Sigmoid colon (tissue), 7 donors: ENCODE measurements at places on chromosomes 2 and 18. TPM values are rescaled to one million over a fixed set of nuclear protein-coding genes. Genes with fewer than 3 reads are reported as not detected.
A peak's percentile ranks its signal among the peaks of the same experiment; 100 is the strongest.

TNFRSF11A gene
- polyA plus RNA-seq: 2.4 TPM

ELOA2 gene
- polyA plus RNA-seq: not detected

- no peak overlapping the region for H3K4me3 ChIP-seq
- DNase-seq: no peak
- H3K27me3 ChIP-seq: no peaks in the 10 kb centered on the region
- H3K4me1 ChIP-seq: peaks cover 14% of the 10 kb centered on the region
- H3K36me3 ChIP-seq: no peaks in the 10 kb centered on the region
Observed at GRCh38 chr2:183493040-183493439, 368.8 kb downstream of the NUP35 start.

GRCh38 chr2:200603972-200604371 is 18.2 kb downstream of the AOX1 start:
- no peak for DNase-seq
- H3K4me1 ChIP-seq: no peaks in the 10 kb centered on the region
- no peak overlapping the region for H3K27ac ChIP-seq
- H3K4me3 ChIP-seq: no peak overlapping the region

GRCh38 chr2:45279356-45279755 is 270.1 kb upstream of the SIX2 start:
- H3K4me3 ChIP-seq: no peak overlapping the region
- no peaks in the 10 kb centered on the region for H3K4me1 ChIP-seq
- no peak for DNase-seq
- no peaks in the 10 kb centered on the region for H3K36me3 ChIP-seq
- no peak overlapping the region for H3K27ac ChIP-seq
- H3K27me3 ChIP-seq: no peaks in the 10 kb centered on the region

DNA sequence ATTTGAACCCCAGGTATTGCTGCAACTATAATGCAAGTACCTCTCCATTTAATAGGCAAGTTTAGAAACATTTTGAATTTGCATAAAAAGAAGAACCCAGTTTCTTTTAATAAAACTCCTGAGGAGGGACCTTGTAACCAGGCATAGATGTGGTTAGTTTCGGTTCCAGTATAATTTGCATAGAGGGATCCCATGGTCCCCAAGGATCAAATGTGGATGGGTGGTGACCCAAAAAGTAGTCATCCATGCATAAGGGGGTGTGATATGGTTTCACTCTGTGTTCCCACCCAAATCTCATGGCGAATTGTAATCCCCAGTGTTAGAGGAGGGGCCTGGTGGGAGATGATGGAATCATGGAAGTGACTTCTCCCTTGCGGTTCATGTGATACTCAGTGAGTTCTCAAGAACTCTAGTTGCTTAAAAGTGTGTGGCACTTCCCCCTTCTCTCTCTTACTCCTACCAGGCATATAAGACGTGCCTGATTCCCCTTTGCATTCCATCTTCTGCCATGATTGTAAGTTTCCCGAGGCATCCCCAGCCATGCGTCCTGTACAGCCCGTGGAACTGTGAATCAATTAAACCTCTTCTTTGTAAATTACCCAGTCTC is 40.2 kb upstream of the SKA1 start:
- H3K36me3 ChIP-seq: no peaks in the 10 kb centered on the region
- H3K27me3 ChIP-seq: no peaks in the 10 kb centered on the region
- no peak overlapping the region for H3K27ac ChIP-seq
- no peak for DNase-seq

DNA sequence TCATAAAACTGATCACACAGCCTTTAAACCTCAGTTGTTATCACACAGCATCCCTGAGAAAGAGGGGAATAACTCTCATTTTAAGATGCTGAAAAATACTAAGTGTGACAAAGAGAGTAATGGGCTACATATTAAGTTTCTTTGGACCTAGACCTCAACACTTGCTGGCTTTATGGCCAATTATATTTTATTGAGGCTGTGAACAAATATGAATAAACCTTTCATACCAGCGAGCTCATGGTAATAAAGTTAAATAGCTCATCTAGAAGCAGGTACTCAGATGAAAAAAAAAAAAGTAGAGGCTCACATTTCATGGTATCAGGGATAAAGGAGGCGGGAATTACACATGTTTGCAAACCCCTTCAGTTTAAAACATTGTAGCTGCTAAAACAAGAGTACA is 75.7 kb downstream of the DOCK10 start:
- DNase-seq: no peak
- H3K4me3 ChIP-seq: no peak overlapping the region
- H3K36me3 ChIP-seq: no peaks in the 10 kb centered on the region
- no peaks in the 10 kb centered on the region for H3K4me1 ChIP-seq
- no peak overlapping the region for H3K27ac ChIP-seq

DNA sequence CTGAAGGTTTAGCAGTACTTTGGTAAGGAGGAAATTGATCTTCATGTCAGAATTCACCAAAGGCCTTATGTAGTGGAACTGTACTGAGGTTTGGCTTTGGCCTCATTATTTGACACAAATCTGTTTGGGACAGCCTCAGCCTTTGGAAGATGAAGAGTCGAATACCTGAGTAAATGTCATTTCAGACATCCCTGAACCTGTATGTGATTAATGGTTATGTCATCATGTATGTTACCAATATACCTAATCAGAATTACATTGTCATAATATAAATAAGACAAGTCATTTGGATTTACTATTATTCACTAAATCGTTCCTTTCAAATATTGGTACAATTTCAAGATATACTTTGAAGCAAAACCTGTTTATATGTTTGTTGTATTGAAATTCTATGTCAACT is 10.6 kb upstream of the ABCA12 start:
- no peaks in the 10 kb centered on the region for H3K4me1 ChIP-seq
- H3K27ac ChIP-seq: no peak overlapping the region
- no peaks in the 10 kb centered on the region for H3K27me3 ChIP-seq
- DNase-seq: no peak
- no peaks in the 10 kb centered on the region for H3K36me3 ChIP-seq

DNA sequence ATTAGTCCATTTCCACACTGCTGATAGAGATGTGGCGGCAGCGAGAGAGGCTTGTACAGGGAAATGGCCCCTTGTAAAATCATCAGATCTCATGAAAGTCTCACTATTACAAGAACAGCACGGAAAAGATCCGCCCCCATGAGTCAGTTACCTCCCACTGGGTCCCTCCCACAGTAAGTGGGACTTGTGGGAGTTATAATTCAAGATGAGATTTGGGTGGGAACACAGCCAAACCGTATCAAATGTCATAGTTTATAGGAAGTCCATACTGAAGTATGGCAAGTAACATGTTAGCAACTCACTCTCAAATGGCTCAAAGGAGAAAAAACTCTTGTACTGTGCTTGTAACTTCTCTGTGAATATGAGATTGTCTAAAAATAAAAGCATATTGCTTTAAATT is 56.1 kb downstream of the FARP2 start:
- peaks cover 40% of the 10 kb centered on the region for H3K36me3 ChIP-seq
- no peaks in the 10 kb centered on the region for H3K4me1 ChIP-seq

DNA sequence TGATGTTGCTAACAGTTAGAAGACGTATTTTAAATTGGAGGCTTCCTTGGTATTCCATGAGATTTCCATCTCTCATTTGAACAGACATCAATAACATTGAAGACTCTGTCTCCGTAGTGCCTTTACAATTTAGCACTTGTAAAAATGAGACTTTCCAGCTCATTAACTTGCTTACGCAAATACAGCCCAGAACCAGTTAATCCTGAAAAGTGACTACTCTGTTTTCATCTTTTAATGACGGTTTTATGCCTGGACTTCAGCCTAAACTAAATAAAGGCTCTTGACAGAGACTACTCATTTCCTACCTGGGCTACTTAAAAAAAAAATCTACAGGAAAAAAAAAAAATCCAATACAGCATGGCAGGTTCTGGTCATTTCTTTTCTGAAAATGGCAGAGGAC is 148.6 kb downstream of the LRATD1 start:
- no peaks in the 10 kb centered on the region for H3K27me3 ChIP-seq
- DNase-seq: no peak
- H3K36me3 ChIP-seq: no peaks in the 10 kb centered on the region

- no peaks in the 10 kb centered on the region for H3K4me1 ChIP-seq
- no peak overlapping the region for H3K27ac ChIP-seq
- H3K27me3 ChIP-seq: no peaks in the 10 kb centered on the region
- H3K4me3 ChIP-seq: no peak overlapping the region
- DNase-seq: no peak
Observed at GRCh38 chr2:19021100-19021476, 337.3 kb downstream of the OSR1 start.

GRCh38 chr2:178666458-178666857 is 140.8 kb downstream of the TTN start:
- DNase-seq: no peak
- no peaks in the 10 kb centered on the region for H3K36me3 ChIP-seq
- H3K27me3 ChIP-seq: no peaks in the 10 kb centered on the region
- H3K4me3 ChIP-seq: no peak overlapping the region
- H3K4me1 ChIP-seq: no peaks in the 10 kb centered on the region

- no peaks in the 10 kb centered on the region for H3K36me3 ChIP-seq
- no peak for DNase-seq
- no peaks in the 10 kb centered on the region for H3K4me1 ChIP-seq
- H3K27ac ChIP-seq: no peak overlapping the region
- no peak overlapping the region for H3K4me3 ChIP-seq
Observed at GRCh38 chr18:47586418-47587070, 335.1 kb upstream of the SKOR2 start.

- peak overlapping the region; percentile 33 for H3K27ac ChIP-seq
- H3K27me3 ChIP-seq: peaks cover 17% of the 10 kb centered on the region
- DNase-seq: peak; percentile 88
- peaks cover 9% of the 10 kb centered on the region for H3K36me3 ChIP-seq
- peaks cover 24% of the 10 kb centered on the region for H3K4me1 ChIP-seq
Observed at GRCh38 chr18:79528846-79529245, 133.1 kb downstream of the NFATC1 start.

GRCh38 chr2:232488721-232489300 is 1.2 kb upstream of the ECEL1 start:
- peaks cover 12% of the 10 kb centered on the region for H3K4me1 ChIP-seq
- H3K27me3 ChIP-seq: peaks cover 26% of the 10 kb centered on the region
- no peak overlapping the region for H3K27ac ChIP-seq

- no peak for DNase-seq
- H3K4me1 ChIP-seq: no peaks in the 10 kb centered on the region
- peaks cover 7% of the 10 kb centered on the region for H3K27me3 ChIP-seq
Observed at GRCh38 chr18:63997606-63998005, 27.7 kb downstream of the SERPINB8 start.
